Mammary epithelial cell (primary cell): ENCODE measurements at places on chromosomes 1 and 21.

DNA sequence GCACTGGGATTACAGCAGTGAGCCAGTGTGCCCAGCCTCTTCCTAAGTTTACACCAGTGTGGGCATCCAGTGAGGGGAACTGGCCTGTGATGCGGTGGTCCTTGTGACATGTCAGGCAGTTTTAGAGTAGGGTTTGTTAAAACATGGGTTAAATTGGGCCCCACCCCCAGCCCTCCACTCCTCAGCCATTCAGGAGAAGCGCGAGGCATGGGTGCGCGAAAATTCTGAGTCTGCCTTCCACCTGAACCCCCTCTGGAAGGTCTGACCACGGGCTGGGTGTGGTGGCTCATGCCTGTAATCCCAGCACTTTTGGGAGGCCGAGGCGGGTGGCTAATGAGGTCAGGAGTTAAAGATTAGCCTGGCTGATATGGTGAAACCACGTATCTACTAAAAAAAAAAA is 51.7 kb downstream of the SKI start:
- no peak for DNase-seq

DNA sequence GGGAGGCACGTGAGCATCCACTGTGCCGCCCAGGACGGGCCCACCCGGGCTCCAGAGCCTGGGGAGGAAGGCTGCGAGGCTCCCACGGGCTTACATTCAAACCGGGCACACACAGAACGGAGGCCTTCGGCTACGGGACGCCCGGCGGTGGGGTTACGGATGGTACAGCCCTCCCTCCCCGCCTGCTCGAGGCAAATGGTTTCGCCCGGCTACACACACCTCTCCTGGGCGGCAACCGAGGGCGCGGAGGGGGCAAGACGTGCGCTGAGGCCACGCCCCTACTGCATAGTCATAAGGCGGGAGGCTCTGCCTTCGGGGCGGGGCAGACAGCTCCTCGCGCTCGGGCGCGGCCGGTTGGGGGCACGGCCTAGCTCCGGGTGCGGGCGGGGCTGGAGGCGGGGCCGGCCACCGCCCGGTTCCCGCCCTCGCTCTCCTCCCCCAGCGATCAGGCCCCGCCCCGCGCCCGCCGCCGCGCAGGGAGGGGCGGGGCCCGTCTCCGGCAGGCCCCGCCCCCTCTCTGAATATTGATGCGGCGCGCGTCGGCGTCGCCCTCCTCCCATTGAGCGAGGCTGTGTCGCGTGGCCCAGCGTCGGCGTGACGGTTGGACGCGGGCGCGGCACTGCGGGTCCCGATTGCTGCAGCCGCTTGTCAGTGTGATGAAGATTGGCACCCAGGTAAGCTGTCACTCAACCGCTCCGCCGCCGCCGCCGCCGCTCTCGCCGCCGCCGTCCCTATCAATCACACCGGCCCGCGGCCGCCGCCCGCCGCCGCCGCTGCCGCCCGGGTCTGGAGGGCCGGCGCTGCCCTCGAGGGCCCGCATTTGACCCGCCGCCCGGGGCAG is at the start of gene PKNOX1:
TSS of gene PKNOX1 (plus strand) at position 572 of the 841 bp plus-strand sequence. CDS start 29,820 bp downstream, outside the sequence.
- peak; percentile 98 for DNase-seq

- DNase-seq = no peak
These were observed 132.5 kb downstream of the CRB1 start for GRCh38 chr1:197400522-197400902.

- DNase-seq = no peak
These were observed 36.1 kb upstream of the HSD3B1 start for GRCh38 chr1:119470958-119471357.

DNA sequence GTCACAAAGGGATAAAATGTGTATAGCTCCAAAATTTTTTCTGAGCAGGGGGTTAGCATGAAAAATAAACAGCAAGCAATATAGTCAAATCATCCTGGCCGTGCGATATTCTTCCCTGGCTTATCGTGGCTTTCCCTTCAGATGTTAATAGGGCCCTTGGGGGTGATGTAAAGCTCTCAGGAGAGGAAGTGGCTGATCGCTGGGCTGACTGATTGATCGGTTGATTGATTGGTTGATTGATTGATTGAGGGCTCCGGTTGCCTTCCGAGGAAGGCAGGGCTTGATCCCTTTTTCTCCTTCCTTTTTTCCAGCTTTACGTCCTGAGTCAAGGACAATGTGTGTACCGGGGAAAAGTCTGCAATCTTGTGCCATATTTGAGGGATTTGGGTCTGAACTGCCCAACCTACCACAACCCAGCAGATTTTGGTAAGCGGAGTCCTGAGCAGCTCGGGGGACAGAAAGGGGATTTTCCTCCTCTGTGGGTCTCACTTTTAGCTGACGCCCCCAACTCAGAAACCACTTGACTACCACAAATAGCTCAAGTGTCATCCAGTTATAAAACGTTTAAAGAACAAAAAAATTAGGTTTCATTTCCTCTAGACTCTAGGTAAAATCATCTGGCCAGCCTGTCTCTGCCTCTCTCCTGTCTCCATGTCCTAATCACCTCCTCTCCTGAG is 29.5 kb downstream of the TFF3 start:
- no peak for DNase-seq

GRCh38 chr21:45592208-45592619 is 50.0 kb upstream of the SLC19A1 start:
- DNase-seq = no peak

- no peak for DNase-seq
These were observed 14.4 kb downstream of the ELAVL4 start for GRCh38 chr1:50123071-50123470.

GRCh38 chr1:26112407-26112775 is 767 bp downstream of the PDIK1L start:
- no peak for DNase-seq

DNA sequence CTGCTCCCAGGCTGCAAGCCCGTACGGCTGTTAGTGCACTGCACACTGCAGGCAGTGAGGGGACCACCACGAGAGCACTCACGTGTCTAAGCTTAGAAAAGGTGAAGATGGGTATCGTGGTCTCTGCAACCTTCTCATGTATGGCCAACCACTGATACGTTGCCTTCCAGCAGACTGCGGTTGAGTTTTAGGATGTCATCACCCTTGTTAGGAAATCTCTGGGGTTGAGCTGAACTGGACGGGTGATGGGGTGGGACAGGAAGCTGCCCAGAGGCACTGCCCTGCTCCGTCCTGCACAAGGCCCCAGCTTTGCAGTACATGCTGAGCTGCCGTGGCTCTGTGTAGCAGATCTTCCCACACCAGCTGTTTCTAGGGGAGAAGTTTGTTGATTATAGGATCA is 43.3 kb downstream of the FAAP20 start:
- no peak for DNase-seq

GRCh38 chr1:175830500-175830899 is 87.1 kb upstream of the TNR start:
- DNase-seq = peak; percentile 25

DNA sequence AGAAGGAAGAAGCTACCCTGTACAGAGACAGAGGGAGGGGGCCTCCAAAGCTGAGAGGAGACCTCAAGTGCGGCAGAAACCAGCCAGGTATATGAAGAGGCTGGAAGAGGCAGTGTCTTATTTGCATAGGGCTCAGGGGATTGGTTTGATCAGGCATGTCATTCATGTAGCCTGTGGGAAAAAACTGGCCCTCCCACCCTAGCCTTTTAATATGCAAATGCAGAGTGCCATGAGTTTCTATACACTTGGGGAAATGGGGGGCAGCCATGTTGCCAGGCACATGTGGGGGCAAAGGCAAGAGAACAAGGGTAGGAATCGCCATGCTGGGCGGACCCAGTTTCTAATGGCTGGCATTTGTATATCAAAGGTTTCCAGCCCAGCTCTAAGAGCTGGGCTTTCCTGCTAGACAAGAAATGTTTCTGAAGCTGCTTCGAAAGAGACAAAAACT is 172.7 kb downstream of the RASAL2 start:
- no peak for DNase-seq

- no peak for DNase-seq
These were observed 37.7 kb downstream of the SH3BGR start for GRCh38 chr21:39489380-39489924.

- DNase-seq = no peak
These were observed 4.9 kb downstream of the TRIM46 start for GRCh38 chr1:155178441-155179111.

- DNase-seq = no peak
These were observed 58.3 kb upstream of the HAO2 start for GRCh38 chr1:119310301-119310700.

- DNase-seq = no peak
These were observed 304.1 kb upstream of the USP24 start for GRCh38 chr1:55519276-55519675.

DNA sequence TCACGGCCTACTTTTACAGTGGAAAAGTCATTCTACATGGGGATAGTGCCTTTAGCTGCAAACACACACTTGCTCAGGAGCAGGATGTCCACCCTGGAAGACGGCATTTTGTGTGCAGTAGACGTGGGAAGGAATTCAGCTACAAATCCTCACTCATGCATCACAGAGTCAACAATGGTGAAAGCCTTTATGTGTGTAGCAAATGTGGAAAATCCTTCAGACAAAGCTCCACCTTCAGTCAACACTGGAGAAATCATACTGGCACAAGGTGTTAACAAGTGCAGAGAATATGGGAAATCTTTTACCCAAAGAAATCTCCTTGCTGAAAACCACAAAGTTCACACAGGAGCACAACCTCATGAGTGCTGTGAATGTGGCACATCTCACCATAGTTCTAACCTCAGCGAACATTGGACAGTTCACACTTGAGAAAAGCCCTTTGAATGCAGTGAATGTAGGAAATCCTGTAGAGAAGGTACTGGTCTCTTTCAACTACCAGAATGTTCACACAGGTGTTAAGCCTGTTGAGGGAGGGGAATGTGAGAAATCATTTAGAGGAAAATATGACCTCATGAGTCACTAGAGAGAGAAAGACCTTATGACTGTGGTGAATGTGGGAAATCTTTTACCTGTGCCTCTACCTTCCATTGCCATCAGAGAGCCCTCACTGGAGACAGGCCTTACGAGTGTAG is 101.8 kb downstream of the PTGS2 start:
- DNase-seq = peak; percentile 72

GRCh38 chr1:22708777-22709176 is 1.9 kb upstream of the EPHB2 start:
- DNase-seq = no peak

DNA sequence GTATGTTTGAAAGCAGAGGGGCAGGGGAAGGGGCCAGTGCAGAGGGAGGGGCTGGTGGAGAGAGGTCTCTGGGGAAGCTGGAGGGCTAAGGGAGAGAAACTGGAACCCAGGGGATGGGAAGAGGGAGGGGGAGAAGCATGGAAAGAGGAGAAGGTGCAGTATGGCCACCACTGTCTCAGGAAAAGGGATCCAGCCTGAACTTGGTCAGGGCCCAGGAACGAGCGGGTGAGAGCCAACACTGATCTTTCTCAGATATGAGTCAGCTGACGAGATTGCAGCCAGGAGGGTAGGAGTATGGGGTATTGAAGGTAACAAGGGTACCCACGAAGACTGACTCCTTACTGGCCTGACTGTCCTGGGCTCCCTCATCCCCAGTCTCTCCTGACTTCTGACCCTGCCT is 18.0 kb downstream of the TIE1 start:
- no peak for DNase-seq

DNA sequence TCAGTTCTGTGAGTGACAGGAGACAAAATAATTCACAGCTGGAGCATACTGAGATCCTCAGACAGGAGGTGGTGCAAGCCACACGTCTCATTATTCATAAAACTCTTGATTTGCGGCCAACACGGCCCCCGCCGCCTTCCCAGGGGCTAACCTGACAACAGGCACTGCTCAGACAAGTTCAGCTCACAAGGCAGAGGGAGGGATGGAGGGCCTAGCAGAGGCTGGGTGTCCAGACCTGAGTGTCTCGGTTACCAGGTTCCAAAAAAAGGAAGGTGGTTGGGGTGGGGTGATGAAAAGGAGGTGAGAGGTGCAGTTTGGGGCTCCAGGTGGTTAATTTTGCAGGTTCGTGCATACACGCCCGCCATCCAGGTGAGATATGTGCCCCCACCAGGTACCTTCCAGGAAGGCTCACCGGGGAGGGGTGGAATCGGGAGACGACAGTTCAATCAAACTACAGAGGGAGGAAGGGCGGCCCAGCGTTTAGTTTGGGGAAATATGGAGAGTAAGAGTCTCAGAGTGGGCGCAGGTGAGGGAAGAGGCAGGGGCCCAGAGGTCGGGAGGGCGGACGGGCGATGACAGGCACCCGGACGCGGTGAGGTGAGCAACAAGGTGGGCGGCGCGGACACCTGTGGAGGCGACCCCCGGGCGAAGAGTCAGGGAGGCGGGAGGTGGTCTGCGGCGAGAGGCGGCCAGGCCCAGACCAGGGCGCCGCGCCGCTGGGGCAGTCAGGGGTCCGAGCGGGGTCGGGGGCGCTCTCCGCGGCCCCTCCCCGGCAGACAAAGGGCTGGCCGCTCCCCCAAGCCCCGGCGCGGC is 629 bp downstream of the CTNNBIP1 start:
- DNase-seq = peak; percentile 65

DNA sequence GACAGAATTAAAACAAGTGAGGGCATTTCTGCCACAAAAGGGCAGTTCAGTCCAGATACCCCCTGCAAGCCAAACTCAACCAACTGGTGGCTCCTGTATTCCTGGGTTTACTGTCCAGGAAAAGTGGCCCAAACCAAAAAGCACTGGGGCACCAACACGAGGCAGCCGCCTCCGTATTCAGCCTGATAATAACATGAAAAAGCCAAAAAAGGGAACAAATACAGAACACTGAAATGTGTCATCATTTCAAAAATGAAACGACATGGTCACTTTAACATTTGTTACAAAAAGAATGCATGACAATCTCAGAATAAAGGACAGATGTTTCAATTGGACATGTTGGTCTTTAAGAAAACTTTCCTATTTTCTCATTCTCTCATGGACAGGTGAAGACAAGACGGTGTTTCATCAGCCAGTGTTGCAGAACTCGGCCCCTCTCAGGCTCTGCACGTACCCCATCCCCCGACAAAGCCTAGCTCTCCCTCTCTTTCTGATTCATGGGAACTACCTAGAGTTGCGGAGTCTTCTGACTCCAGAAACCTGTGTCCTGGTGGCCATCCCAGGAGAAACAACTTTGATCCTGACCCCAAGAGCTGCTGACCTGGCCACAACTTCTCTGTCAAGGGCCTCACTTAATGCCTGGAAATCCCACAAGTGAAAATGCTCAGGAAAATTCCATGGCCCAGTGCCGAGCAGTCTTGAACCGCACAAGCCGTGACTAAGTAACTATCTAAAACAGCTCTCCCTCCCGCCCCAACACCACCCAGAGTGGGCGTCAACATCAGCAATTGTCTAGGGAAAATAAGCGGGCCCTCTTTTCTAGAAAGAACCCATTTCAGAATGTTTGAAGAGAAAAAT is 27.1 kb downstream of the ZBTB17 start:
- DNase-seq = peak; percentile 94

DNA sequence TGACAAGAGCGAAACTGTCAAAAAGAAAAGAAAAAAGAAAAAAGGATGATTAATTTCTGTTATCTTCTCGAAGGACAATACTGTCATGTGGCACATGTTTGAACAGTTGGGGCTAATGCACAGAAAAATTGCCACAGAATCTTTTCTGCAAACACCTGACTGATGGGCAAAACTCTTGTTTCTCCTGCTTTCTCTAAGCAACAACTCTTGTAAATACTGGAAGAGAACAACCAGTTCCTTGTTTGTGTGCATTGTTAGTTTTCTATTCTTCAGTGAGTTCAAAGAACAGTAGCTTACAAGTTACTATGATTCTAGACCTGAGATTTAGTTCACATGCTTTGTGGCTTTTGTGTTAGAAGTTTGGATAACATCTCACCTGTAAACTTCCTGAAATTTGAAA is 60.7 kb downstream of the CDC14A start:
- no peak for DNase-seq

- DNase-seq = peak; percentile 10
These were observed 185.1 kb downstream of the TM2D1 start for GRCh38 chr1:61539720-61540462.

GRCh38 chr1:157404063-157404501 is 148.2 kb downstream of the FCRL5 start:
- DNase-seq = no peak

GRCh38 chr1:182614796-182615454 is 10.7 kb upstream of the RGS16 start:
- DNase-seq = peak; percentile 67
